ENCODE measurements at places on chromosomes 6 and 20. TPM values are rescaled to one million over a fixed set of nuclear protein-coding genes. Genes with fewer than 3 reads are reported as not detected.

DNA sequence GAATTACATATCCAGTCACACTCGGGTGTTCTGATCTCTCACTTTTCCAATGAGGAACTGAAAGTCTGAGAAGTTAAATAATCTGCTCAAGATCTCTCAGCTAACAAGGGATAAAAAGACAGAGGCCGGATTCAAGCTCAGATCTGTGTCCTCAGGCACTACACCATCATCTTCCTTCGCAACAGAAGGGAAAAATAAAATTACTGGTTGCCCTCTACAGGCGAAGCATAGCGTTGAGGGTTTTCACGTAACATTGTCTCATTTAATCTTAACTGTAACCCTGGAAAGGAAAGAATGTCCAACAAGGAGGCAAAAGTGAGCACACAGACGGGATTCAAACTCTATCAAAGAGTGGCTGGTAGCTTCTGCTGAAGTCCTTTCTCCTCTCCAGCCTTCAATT lies 67.8 kb upstream of the ANKEF1 start:
- no peaks in the 10 kb centered on the region for H3K36me3 ChIP-seq
- H3K4me3 ChIP-seq = no peak overlapping the region
- H3K27ac ChIP-seq = no peak overlapping the region
- peak; percentile 30 for DNase-seq
- H3K27me3 ChIP-seq = no peaks in the 10 kb centered on the region

DNA sequence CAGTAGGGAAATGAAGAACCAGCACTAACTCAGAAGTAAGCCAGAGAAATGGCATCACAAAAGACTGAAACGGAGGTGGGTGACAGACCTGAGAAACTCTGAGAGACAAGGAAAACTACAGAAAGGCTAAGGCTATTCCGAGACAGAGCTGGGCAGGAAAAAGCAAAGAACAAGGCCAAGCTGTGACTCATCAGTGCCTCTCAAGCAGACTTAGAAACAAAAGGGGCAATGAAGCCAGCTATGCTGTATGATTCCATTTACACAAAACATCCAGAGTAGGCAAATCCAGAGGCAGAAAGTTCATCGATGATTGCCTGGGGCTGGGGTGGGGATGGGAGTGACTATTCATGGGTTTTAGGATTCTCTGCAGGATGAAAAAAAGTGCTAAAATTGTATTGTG lies 50.0 kb downstream of the SLC23A2 start:
- H3K27ac ChIP-seq = no peak overlapping the region
- 0 out of 2 replicates have a peak, but pooled peaks cover 5% of the 10 kb centered on the region for H3K4me1 ChIP-seq
- no peaks in the 10 kb centered on the region for H3K27me3 ChIP-seq
- no peak overlapping the region for H3K4me3 ChIP-seq
- DNase-seq = no peak

PHACTR1 gene
- polyA plus RNA-seq = 0.12 TPM

SOX18 gene
- polyA plus RNA-seq = not detected

RAB44 gene
- 0.12 TPM for polyA plus RNA-seq
